ENCODE measurements at places on chromosomes 3 and 15.

- DNase-seq = no peak
Observed at GRCh38 chr3:172687501-172687900, 23.4 kb downstream of the NCEH1 start.

GRCh38 chr15:45242289-45242688 lies 9.7 kb upstream of the SLC28A2 start:
- no peak for DNase-seq

DNA sequence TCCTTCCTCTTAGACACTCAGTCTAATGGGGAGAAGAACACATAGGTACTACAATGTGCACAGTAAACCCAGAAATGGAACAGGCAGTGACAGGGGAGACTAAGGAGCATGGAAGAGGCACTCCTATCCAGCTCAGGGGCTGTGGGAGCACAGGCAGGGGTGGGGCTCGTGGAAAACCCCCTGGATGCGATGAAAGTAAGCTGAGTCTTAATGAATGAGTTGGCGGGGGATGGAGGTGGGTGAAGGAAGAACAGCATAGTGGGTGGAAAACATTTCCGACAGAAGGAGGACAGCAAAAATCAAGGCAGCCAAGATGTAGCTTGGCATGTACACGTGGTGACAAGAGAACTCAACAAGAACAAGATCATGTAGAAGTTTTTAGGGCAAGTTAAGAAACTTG lies 33.6 kb upstream of the UBE2E2 start:
- no peak for DNase-seq

DNA sequence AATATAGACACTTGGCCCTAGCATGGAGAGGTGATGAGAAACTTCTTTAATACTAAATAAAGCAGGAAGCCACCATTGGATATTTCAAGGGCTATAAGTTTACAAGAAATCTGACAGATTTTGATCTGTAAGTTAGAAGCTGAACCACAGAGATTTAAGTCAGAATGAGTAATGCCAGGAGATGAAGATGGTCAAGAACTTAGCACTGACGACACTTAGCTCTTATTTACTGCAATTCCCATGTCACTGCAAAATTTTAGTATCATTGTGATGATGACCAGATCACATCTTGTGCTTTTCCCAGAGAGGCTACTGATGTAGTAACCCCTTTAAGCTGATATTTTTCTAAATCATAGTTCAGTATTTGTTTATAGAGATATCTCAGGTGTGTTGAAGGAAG lies 59.4 kb upstream of the CD96 start:
- DNase-seq = no peak
